ENCODE measurements at places on chromosomes 4 and X. TPM values are rescaled to one million over a fixed set of nuclear protein-coding genes. Genes with fewer than 3 reads are reported as not detected.

GRCh38 chrX:109959356-109959871 lies 43.5 kb upstream of the TMEM164 start:
- DNase-seq: no peak

GRCh38 chr4:78956975-78957374 lies 17.7 kb upstream of the PAQR3 start:
- no peak for DNase-seq

GRCh38 chrX:145821291-145821897 lies 3.8 kb downstream of the SLITRK2 start:
- no peak for DNase-seq

QRFPR gene
- 1.9 TPM for polyA plus RNA-seq

RAI2 gene
- 9.8 TPM for polyA plus RNA-seq
